Suppressor macrophage (primary cell): ENCODE measurements at places on chromosomes 5 and 9.
A peak's percentile ranks its signal among the peaks of the same experiment; 100 is the strongest.

DNA sequence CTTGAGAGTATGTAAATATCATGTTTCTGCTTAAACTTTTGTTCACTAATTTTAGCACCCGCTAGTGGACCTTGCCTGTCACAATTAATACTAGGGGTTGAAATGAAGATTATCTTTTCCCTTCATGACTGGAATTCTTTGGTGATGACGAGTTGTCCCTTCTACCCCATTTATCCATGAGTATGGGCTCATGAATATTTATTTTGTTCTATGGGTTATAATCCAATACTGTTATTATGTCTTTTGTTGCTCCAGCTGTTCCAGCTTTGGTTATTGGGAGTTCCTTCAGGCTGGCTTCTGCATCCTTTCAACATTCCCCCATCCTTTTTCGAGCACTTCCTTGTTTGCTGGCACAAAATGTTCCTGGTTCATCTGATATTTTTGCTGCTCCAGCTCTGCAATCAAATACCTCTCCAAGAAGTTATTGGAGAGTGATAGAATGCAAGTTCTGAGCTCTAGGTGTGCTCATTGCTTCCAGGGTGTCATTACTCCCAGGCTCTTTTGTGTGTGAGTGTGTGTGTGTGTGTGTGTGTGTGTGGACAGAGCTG is 19.7 kb upstream of the ARHGEF28 start:
- no peak for DNase-seq

DNA sequence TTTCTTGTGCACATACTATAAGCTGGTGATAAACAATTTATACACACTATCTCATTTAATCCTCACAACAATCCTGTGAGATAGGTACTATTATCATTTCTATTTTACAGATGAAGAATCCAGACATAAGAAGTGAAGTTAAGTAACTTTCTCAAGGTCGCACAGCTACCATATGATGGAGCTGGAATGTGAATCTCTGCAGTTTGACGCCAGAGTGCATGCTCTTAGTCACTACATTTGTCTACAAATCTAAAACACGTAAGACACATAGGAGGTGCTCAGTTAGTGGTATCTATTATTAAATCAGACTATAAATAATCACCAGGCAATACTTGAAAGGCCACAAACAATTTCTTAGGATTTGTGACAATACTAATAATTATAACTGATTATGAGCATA is 45.0 kb upstream of the CDKN2B start:
- no peak for DNase-seq

- DNase-seq = no peak
Measured at GRCh38 chr9:133429641-133430161, 7.5 kb downstream of the ADAMTS13 start.

DNA sequence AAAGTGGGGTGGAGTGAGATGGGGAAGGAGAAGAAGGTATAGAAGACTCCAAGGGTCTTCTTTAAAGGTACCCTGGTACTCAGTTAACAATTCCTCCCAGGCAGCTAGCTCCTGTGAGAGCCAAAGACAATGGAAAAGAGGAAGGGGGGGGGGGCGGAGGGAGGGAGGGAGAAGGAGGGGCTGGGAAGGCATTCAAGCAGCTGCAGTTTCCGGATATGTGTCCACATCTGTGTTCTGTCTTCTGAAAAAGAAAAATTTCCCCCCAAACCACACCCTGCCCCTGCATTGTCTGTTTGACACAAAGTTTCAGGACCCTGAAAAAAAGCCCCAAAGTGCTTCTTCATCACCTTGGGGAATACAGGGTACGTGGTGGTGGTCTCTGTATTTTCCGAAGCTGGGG is 11.1 kb downstream of the SPRY4 start:
- DNase-seq = no peak

DNA sequence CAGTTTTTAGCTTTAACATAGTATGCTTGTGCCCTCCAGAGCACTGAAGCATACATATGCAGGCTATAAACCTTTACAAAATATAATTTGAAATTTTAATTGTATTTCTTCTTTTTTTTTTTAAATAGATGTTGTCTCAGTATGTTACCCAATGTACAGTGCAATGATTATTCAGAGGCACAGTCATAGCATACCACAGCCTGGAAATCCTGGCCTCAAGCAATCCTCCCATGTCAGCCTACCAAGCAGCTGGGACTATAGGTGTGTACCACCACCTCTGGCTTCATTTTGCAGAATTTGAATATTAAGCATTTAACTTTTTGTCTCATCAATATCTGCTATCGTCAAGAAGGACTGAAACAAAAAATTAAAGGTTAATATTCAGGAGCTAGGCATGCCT is 16.9 kb upstream of the ZNF782 start:
- no peak for DNase-seq

DNA sequence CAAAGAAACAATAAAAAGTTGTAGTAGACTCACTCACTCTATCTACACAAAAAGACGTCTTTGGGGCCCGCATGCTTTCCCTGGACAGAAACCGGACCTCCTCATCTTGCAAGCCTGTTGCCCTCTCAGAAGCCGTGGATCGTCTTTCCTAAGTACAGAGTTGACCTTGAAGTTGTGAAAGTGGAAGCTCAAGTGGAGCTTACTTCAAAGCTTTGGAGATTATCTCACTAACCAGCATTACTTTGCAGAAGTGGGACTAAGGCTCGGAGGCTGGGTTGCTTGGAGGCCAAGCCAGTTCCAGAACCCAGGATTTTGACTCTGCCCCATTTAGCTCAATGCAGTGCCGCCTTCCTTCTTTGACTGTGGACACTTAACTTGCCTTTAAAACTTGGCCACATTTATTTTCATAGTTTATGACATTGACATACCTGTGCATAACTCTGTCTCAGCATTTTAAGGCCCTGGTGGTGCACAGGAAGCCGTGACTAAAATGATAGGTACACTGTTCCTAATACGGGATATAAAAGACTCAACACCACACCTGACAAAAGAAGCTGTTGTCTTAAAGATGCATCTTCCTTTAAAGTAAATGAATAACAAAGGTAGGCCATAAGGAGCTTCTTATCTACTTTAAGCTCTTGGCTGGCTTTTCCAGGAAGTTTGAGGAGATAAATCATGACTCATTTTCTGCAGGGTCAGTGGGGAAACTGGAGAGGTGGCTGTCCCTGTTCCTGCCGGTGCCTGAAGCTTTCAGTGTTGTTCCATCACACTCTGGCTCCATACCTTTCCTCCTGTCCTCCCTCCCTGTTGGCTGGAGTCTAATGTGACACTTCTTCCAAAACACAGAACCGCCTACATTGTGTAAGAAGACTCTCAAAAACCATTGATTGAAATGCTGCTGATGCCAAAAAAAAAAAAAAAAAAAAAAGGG is 10.7 kb downstream of the SLC25A25 start:
- peak; percentile 67 for DNase-seq

- peak; percentile 53 for DNase-seq
Measured at GRCh38 chr5:127083711-127084110, 10.4 kb upstream of the C5orf63 start.

DNA sequence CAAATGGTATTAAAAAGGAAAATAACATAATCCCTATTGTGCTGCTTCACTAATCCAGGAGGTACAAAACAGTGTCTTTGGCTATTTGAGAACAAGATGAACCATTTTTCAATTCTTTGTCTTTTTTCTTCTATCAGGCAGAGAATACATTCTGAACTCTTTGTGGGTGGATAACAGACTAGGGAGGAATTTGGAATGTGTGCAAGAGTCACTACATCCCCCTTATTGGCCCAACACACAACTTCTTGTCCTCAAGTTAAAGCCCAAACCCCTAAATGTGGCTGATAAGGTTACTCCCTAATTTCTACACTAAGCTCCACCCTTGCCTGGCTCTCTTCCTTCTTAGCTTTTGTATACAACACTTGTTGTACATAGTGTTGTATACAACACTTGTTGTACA is 342.7 kb upstream of the RFX3 start:
- no peak for DNase-seq

DNA sequence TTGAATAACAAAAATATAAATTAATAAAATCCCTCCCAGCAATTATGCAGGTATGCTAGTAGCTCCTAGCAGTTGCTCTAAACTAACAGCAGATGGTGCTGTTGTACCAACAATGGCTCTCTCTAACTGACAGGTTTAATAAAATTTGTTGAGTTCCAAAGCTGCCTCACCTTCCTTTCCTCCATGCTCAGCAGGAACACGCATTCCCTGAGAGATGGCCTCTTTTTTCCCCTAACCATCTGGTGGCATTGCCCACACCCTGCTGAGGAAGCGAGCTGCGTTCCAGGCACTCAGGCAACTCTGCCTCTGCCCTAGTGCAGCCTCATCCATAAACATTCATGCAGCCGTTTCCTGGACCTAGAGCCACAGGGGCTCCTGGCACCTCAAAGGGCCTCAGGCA is 106.2 kb downstream of the KLHL3 start:
- DNase-seq = peak; percentile 81
